ENCODE measurements at places on chromosomes 1 and 21.

GRCh38 chr1:219544163-219544846 lies 68.6 kb downstream of the ZC3H11B start:
- no peak for DNase-seq

- no peak for DNase-seq
These were observed 37.6 kb downstream of the DUSP10 start for GRCh38 chr1:221704306-221704705.

DNA sequence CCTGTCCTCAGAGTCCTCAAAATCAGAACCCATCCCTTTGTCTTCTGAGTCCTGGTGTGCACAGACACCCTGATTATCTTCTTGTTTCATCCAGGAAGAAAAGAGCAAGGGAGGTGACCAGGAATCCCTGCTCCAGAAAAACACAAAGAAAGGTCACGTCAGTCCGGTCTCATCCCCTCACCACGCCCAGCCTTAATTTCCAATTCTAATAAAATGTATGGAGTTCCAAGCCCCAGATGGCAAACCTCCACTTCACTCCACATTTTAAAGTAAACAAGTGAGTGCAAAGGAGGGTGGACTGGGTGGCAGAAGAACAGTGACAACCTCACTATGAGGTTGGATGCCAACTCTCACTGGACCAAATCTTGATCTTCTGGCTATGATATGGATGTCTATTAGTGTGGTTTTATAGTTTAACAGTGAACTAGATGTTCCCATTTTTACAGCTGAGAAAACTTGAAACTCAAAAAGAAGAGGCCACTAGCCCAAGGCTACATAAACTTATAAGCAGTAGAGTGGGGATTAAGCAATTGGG lies 22.0 kb downstream of the ZNF697 start:
- no peak for DNase-seq

DNA sequence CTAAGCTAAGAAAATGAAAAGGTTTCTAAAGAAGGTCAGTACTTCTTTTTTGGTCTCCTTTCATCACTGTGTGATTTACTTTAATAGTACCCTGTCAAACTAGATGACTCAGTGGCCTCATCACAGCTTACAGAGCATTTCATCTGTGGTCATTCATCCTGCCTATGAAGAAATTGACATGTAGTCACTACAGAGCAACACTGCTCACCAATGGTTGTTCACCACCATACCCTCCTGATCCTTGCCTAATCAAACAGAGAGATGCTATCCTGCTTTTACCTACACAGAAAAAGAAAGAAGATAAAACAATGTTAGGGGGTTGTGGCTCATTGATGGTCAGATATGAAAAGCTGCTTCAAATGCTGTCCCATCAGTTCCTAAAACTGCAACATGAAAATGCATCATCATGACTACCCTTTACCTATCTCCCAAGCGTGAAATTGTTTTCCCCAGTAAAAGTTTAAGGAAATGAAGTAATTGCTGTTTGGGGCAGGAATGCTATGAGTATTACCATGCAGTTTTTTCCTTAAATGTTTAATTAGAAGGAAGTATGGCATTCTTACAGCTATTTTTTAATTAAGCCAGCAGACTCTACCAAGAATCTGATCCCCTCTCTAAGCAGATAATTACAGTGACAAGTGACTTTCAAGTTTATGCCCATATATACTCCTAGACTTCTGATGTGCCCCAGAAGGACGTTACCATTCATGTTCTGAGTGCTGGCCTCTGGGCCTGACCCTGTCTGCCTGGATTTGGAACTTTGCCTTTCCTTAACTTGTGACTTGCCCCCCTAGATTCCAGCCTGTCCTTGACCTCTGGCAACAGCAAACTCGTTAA lies 46.1 kb upstream of the FBXO28 start:
- no peak for DNase-seq

DNA sequence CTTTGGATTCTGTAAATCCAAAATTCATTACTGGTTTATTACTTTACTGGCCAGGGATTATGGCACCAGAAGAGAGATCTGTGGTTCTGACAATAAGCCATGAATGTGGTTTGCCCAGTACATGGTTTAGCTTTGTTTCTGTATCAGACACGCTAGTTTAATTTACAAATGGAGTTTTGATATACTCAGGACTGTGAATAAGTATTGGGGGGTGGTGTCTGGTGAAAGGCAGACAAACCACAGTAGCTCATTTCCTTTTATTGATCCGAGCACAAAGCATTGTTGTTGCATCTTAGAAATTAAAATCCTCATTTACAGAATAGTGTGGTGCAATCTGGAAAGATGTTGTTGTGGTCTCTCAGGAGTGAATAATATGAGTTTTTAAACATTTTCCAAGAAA lies 96.0 kb downstream of the ST6GALNAC3 start:
- DNase-seq = no peak

DNA sequence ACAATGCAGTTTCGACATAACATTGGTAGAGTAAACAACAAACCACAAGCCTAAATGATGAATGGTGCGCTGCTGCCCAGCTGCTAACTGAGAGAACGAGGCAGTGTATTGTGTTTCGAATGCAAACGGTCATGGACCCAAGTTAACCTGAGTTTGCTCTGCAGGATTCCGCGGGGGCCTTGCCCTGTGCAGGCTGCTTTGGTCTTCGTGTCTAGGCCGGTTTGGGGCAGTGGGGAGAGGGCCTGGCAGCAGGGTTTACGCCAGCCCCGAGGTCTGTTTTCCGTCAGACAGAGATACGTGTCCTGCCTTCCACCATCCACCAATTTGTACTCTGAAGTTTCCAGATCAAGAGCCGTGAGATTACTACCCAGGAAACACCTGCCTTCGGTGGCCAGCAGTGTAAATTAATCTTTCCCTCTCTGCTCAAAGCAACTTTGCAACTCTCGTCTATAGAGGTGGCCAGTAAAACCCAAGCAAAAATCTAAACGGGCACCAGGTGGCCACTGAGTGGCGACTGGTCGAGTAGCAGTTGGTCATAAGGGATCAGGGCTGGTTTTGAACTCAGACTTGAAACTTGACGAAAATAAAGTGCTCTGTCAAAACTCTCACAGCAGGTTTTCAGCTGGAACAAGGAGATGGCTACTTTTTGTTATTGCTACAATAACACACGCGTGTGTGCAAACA lies 6.3 kb upstream of the PRDM15 start:
- no peak for DNase-seq

DNA sequence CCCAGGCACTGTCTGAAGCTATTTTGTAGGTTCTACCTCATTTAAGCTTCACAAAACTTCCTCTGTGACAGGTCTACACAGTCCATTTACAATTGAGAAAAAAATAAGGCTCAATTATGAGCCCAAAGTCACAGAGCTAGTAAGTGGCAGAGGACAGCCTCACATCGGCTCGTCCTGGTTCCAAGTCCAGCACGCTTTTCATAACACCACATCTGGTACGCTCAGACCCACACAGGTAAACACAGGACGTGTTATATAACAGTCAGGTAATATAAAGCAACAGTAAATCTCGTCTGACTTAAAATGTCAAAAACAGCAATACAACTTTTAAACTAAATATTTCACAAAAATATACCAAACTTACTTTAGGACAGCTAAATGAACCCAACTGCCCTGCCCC lies 13.1 kb downstream of the JAK1 start:
- no peak for DNase-seq

GRCh38 chr1:204563307-204563706 lies 47.1 kb downstream of the MDM4 start:
- DNase-seq = no peak

GRCh38 chr1:196442366-196442765 lies 165.9 kb downstream of the KCNT2 start:
- DNase-seq = no peak

- no peak for DNase-seq
These were observed 137.8 kb downstream of the PTPRC start for GRCh38 chr1:198776602-198777029.

- DNase-seq = no peak
These were observed 27.8 kb downstream of the RALGPS2 start for GRCh38 chr1:178752891-178753290.

DNA sequence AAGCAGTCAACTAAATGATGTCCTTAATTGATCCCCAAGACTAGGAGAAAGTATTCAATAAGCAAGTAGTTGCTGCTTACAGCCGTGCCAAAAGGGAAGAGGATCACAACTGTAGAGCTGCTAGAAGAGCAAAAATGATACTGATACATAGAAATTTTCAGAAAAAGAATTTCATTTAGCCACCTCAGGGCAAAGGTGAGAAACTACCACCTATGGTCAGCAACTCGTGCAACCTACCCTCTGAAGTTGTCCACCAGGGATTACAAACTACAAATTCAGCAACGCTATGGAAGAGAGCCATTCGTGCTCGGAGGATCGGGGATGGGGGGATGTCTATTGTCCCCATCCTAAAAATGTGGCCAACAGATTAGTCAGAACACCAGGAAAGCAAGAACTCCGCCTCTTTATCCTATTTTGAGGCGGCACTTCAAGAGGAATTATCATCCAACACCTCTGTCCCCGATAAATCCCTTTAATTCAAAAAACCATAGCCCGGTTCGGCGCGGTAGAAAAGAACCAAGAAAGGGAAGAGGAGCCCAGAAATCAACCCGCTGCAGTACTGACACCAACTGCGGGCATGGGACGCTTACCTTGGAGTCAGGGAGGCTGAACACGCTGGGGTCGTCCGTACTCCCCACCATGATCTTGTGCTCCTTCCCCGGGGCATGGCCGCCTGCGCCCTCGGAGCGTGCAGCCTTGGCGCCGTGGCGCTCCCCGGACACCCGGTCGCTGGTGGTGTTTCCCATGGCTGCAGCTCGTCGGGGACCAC lies 687 bp downstream of the PRKAB2 start:
- no peak for DNase-seq

GRCh38 chr1:230728710-230729392 lies 14.9 kb upstream of the AGT start:
- no peak for DNase-seq

DNA sequence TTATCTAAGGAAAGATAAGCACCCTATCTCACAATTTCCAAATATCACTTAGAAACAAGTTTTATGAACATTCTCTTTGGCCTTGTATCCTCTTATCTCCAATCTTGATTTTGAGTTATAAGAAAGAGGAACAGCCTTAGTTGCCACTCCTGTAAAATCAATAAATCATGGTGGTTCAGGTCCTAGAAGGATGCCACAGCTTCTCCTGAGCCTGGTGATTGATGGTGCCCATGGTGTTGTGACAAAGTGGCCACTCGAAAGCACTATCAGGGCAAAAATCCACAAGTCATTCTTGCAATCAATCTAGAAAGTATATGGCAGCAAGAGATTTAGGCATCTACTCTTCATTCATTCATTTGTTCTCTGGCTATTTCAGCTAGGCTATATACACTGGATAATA lies 27.8 kb downstream of the GBP6 start:
- DNase-seq = no peak

DNA sequence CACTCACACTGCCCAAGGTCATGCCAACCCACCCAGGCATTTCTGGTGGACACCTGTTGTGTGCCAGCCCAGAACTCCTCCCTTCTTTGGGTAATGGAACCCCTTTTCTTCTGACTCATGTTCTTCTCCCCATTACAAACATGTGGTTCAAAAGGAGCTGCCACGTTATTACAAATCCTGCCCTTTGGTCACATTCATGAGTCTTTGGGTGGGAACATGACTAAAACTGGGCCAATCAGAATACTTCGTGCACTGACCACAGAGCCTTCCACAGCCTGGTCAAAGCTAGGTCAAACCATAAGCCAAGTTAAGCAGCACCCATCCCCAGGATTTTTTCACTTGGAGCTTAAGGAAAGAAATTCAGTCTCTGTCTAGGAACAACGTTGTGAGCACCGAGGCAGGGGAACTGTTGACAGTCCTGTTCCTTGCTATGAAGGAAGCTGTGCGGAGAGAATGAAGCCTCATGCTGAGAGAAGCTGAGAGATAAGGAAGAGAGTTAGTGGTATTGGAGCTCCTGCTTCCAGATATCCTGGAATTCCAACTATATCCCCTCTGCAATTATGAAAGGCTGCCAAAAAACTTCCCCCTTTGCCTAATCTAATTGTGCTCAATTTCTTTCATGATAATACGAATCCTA lies 46.8 kb upstream of the DIPK1A start:
- DNase-seq = no peak

- DNase-seq = no peak
These were observed 188.3 kb upstream of the MAP1LC3C start for GRCh38 chr1:242187171-242187570.

- no peak for DNase-seq
These were observed 62.9 kb upstream of the SIM2 start for GRCh38 chr21:36636016-36636415.

DNA sequence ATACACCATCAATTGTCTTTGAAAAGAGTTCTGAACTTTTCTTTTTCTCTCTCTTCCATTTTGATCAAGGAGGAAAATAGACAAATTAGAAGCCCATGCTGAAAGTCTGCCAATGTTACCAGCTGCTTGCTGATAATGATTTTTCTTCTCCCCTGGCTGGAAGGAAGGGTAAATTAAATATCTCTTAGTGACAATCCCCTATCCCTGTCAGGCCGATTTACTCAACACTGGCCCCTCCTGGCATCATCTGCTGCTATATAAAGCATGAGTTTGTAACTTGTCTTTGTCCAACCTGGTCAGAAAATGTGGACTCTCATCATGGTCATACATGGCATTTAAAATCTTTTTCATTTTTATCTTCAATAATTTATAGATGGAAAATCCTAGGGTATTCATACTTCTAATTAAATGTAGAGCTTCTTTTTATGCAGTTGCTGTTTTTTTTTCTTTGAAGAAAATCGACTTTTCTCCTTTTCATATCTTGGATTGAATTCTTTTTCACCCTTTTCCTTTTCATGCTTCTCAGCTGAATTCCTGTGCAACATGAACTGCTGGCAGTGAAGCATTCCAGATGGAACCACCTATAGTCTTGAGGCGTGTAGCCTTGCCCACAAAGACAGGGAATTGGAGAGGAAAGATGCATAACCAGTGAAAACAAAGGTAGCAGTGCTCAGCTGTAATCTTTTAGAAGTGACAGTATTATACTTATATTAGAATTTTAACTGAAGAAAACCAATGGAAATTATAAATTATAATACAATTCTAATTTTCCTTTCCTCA lies 214.7 kb upstream of the PTGFR start:
- DNase-seq = no peak

GRCh38 chr1:19443326-19443725 lies 42.0 kb downstream of the CAPZB start:
- DNase-seq = no peak

DNA sequence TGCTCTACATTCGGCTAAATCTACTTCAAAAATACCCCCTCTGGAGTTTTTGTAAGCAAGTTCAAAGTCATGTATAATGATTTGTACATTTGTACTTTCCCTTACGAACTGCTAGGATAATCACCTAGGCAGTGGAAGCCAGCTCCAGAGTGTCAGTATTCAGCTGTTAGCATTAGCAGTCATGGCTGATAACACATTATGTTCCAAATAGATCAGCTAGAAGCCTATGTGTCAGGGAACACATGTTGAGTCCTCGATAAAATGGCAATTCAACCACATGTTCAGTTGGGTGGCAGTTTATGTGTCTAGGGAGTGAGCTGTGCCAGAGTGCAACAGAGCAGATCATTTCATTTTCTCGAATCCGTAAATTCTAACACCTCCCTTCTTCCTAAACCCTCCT lies 65.8 kb upstream of the KRTAP11-1 start:
- no peak for DNase-seq

- no peak for DNase-seq
These were observed 47.9 kb upstream of the NUF2 start for GRCh38 chr1:163273766-163274441.

GRCh38 chr1:164768619-164769018 lies 209.6 kb downstream of the PBX1 start:
- no peak for DNase-seq
